Sciatic nerve (tissue), 2 donors: ENCODE measurements at places on chromosomes 7 and 10. TPM values are rescaled to one million over a fixed set of nuclear protein-coding genes. Genes with fewer than 3 reads are reported as not detected.

GRCh38 chr7:148478551-148478950 lies 112.0 kb upstream of the C7orf33 start:
- DNase-seq = no peak

Gene CUBN
- total RNA-seq = 27.6 TPM

Gene ANXA8L1
- total RNA-seq = 0.31 TPM

Gene MLXIPL
- 23.8 TPM for total RNA-seq

DNA sequence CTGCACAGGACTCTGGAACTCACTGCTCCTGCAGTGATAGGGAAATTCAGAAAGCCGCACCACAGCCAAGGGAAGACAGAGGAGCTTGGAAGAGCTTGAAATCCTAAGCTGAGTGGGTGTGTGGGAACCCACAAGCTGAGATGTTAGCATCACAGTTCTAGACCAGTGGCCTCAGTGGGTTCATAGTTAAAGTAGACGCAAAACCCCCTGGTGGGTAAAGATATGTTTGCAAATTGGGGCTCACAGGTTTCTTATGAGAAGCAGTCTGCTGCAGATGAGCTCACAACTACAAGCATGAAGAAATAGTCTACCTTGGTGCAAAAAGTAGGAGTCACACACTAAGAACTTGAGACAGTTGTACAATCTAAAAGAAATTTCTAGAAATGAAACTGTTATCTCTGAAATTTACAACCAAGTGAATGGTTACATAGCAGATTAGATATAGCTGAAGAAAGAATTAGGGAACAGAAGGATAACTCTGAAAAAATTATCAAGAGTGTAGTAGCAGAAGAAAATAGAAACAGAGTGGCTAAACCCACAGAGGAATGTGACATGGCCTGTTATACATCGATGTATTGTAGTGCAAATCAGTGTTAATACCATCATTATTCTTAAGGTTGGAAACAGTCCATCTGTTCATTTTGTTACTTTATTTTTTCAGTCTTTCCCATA lies 77.2 kb downstream of the DYNC2I1 start:
- DNase-seq = no peak

- no peak for DNase-seq
Observed at GRCh38 chr10:80137920-80138319, 5.4 kb downstream of the PLAC9 start.

- DNase-seq = peak; percentile 94
Observed at GRCh38 chr7:1473864-1474512, 14.7 kb upstream of the MICALL2 start.

Gene SEMA4G
- total RNA-seq = 15.3 TPM

DNA sequence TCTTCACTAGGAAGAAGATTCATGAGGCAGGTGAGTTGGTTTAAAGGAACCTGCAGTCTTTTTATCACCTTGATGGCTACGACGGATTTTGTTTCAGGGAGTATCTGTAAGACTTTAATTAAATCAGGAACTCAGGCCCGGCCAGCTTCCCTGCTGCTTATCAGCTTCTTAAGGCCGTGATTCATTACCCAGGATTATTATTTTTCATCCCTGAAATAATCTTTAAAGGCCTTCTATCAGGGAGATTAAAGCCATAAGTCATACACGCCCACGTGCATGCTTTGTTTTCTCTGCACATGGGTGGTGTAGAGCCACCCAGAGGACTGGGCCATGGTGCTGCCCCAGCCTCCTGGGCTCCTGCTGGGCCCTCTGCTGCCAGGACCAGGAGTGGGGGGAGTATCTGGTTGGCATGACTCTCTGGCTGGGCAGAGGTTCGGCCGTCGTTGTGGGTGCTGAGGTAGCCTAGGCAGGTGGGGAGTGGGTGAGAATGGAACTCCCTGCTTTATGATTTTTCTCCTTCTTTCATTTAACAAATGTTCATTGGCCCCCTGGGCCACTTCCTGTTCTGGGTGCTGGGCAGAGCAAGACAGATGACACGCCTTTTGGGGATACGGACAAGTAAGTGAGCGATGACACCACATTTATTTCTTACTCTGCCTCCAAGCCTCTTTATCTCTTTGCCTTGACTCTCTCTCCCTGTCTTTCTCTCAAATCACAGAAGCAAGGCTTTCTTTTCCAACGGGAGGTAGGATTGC lies 39.0 kb upstream of the PCBD1 start:
- no peak for DNase-seq

DNA sequence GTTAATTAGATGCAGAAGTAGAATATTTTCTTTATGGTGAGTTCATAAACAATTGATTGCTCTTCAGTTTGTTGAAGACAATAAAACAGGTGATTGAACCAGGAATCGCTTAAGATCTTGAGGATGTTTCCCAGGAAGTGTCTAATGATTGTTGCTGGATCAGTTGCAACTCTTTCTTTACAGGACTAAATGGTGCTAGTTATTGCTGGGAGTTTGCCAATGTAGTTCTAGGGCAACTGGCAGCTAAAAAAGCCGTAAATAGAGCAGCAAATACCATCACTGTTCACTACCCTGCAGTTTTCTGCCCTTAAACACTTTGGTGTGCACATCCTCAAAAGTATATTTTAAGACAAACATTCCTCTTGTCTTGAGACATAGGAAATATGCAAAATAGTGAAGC lies 119.2 kb upstream of the ANK3 start:
- no peak for DNase-seq

Gene HOXA4
- 10.0 TPM for total RNA-seq

Gene ZNF853
- 8.7 TPM for total RNA-seq

Gene TRIP6
- total RNA-seq = 62.6 TPM

- DNase-seq = no peak
Observed at GRCh38 chr7:97346349-97346748, 228.9 kb downstream of the SDHAF3 start.

Gene ZNF727
- total RNA-seq = 6.8 TPM

- DNase-seq = no peak
Observed at GRCh38 chr10:123587110-123587509, 79.0 kb upstream of the GPR26 start.

Gene TMEM176A
- total RNA-seq = 69.7 TPM

- DNase-seq = no peak
Observed at GRCh38 chr10:30176776-30177533, 117.6 kb upstream of the JCAD start.

Gene CADPS2
- total RNA-seq = 11.0 TPM

Gene STRA8
- not detected for total RNA-seq

DNA sequence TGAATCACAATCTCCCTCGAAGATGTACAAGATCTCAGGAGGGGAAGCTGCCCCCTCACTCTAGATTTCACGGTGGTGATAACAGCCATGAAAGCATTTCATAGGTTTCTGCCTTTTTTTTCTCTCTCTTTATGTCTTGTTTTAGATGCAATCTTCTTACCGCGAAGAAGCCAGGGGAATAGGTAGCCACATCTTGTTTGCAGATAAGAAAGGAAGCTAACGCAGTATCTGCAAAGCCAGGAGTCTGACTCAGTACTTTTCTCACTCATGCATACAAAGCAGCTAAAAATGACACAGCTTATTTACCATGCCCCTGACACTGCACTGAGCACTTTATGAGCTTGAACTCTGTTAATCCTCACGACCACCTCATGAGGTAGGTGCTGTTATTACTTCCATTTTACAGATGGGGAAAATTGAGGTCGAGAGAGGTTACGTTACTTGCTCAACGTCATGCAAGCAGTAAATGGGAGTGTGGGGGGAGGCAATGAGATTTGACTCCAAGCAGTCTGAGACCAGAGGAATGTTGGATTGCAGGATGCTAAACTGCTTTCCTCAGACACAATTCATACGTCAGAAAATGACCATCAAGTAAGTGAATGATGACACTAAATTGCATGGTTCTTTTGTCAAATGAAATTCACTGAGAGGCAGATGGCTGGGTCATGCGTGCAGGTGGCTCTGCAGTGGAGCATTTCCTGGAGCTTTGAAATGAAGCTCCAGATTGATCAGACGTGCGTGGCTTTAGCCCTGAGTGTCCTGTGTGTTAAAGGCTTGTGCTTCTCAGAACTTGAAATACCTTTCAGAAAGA lies 3.3 kb downstream of the MAP3K8 start:
- DNase-seq = no peak

Gene SFRP5
- 292 TPM for total RNA-seq

Gene CASTOR2
- total RNA-seq = 16.0 TPM

DNA sequence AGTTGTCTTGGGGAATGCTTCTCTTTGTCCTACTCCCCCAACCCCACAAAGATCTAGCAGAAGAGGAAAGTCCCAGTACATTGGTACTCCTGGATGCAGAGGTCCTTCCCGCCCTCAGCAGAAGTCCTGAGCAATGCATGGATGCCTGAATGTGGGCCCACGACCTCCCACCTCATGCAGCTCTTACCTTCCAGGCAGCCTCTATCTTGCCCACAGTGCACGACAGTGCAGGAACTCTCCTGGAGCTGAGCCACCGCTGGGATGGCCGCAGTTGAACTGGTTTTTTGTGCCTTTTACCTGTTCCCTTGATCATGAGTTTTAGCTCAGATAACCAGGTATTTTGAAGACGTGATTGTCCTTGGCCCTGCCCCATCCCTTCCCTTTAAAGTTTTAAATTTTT lies 37.9 kb downstream of the LRRC4 start:
- no peak for DNase-seq

Gene CYP2C8
- total RNA-seq = 0.49 TPM

DNA sequence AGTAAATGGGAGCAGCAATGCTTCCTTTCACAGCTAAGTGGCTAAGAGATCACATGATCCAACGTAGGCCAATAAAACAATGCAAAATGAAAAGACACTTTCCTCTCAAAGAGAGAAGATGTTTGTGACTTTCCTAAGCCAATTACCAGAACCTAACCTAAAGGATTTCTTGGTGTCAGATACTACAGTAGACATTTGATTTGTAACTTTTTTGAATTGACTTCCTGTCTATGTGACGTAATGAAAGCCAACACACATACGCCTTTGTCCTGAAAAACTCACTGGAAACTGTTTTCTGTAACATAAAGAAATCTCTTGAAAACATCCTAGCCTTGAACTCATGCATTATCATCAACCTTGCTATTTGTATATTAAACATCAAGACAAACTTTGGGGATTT lies 417.1 kb downstream of the GPAM start:
- DNase-seq = no peak

DNA sequence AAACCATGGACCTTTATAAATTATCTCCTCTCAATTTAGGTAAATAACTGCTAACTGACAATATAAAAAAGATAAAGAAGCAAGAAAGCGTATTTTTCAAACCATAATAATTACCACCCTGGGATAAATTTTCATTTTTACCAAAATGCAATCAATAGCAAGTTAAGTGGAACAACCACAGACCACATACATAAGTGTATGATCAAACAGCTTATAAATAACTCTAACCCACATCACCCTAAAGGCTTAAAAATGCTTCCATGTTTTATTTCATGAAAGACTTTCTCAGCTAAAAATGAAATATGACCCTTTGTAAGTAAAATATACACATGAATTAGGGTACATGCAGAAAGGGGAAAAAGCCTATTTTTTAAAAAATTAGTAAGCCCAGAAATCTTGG lies 156.5 kb downstream of the SGMS1 start:
- DNase-seq = no peak

DNA sequence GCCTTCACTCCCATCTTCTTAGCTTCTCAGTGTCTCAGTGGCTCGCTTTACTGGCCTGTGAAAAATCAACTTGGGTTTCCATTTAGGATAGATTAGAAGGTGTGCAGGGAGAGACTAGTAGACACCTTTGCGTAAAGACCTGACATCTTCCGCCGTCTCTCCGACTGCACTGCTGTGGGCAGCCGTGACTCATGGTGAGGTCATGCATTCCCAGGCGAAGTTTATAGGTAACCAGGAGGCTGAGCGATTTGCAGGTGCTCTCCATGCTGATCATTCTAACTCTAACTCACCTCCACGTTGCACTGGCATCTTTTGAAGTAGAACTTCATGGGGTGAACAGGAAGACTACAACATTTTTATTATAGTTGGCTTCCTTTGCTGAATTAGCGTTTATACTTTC lies 68.0 kb upstream of the ZNF438 start:
- DNase-seq = no peak

Gene CYP3A4
- total RNA-seq = not detected

GRCh38 chr10:3484306-3485056 lies 300.5 kb downstream of the KLF6 start:
- no peak for DNase-seq

DNA sequence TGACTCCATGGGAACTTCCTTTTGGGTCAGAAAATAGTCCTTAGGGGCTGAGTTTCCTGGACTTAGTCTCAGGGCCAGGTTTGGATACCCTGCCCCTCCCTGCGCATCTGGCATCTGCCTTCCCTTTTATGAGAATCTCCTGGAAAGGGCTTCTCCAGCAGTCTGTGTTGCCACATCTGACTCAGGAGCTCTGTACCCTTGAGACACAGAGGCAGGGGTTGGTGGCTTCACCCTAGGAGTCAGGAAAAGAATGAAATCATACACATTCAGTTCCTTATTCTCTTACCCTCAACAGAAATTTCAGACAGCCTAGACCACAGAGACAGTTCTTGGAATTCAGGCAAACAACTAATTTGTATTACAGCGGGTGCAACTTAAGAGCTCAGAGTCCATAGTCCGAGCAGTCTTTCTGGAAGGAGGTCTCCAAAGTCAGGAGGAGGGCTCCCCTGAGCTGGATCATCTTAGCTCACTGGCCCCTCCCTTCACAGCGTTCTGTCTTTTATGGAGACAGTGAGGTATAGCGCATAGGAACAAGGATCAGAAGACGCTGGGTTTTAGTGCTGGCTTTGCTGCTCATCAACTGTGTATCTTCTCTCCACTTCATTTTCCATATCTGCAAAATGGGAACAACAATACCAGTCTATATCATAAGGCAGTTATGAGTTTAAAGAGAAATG lies 3.0 kb upstream of the PLAU start:
- no peak for DNase-seq

- no peak for DNase-seq
Observed at GRCh38 chr7:135964791-135965190, 12.4 kb downstream of the MTPN start.

Gene VPS37D
- total RNA-seq = 4.5 TPM

Gene URGCP
- total RNA-seq = 42.8 TPM

Gene FGFBP3
- total RNA-seq = 6.0 TPM

Gene PDCD4
- total RNA-seq = 124 TPM

DNA sequence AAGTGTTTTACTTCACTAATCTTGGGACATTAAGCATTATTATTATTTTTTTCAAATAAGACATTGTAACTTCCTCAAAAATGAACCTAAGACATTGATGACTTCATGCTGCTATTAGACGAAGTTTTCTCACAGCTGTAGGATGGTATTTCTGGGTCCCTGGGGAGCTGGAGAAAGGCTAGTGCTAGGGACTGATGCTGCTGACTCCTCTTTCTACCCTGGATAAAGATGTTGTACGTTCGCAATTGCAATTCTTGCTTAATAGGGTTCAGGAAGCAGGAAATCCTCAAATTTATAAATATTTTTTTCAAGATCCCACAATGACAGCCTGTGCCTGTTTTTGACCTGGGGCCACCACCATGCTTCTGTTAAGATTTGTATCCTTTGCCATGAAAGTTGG lies 526.0 kb downstream of the CCSER2 start:
- DNase-seq = no peak

- DNase-seq = no peak
Observed at GRCh38 chr10:97135464-97135863, 50.3 kb downstream of the SLIT1 start.

DNA sequence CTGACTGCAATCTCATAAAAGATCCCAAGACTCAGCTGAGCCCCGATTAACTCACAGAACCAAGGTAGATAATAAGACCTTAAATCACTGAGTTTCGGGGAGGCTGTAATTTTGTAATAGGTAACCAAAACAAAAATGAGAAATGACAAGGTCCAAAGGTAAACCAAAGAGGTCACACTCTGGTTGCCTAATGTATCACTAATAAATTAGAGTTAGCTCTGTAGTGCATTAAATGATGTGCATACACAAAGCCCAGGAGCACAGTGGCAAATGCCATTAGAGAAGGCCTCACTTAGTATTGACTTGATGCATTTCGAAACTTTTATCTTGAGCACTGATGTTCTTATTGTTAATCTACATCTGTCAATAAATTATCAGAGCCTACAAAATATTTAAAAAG lies 237.7 kb upstream of the CCDC6 start:
- no peak for DNase-seq

Gene CYP2C19
- not detected for total RNA-seq
